ENCODE measurements at places on chromosomes 16 and 17.

GRCh38 chr17:2796164-2797125 lies at the start of gene RAP1GAP2:
Gene RAP1GAP2 (plus strand): TSS chr17:2796438. CDS start chr17:2796528, 90 bp downstream.
- DNase-seq = no peak

- no peak for DNase-seq
Observed at GRCh38 chr17:21370430-21370829, 5.7 kb upstream of the KCNJ12 start.

DNA sequence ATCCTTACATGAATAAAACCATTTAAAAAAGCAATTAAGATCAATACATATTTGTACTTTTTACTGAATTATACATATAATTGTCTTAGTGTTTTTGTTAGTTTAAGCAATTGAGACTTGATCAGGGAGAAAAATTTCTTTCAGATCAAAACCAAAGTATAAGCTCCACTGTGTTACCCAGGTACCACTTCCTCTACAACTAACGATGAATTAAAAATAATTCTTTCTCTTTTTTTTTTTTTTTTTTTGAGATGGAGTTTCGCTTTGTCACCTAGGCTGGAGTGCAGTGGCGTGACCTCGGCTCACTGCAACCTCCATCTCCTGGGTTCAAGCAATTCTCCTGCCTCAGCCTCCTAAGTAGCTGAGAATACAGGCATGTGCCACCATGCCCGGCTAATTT lies 6.8 kb downstream of the FBXO47 start:
- DNase-seq = no peak

DNA sequence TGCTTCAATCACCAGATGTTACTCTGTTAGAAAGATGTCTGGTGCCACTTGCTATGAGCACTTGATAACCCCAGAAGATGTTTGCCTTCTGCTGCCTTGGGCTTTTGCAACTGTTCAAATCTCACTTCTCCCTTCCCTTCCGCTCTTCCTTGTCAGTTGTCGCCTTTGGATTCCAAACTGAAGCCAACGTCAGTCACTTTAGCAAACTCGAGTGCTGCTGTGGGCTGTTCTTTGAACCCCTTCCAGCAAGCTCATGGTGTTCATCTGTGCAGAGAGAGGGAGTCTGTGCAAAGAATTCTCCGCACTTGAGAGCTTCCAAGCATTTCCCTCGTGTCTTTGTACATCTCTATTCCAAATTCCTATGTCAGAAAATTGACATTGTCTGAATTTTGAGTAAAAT lies 879.4 kb downstream of the CDH11 start:
- DNase-seq = no peak

DNA sequence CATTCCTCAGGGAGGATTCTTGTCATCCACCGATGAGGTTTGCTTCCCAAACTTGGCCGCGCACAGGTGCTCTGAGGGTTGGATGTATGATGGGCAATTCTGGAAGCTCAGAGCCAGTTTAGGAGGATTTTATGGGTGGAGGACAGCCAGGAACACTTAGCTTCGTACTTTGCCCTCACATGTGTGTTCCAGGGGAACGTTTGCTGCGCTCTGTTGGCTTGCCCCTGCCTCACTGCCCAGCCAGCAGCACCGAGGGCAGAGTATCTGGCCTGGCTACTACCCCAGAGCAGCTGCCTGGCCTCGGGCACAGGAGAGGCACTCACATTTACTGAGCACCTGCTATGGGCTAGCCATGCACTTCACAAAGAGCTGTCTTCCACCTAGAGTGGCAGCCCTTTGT lies 14.1 kb downstream of the SEZ6 start:
- DNase-seq = no peak

GRCh38 chr17:58541249-58541648 lies 26.8 kb upstream of the MTMR4 start:
- no peak for DNase-seq

GRCh38 chr17:73132085-73132492 lies 32.7 kb upstream of the SSTR2 start:
- DNase-seq = no peak

GRCh38 chr16:54652201-54652770 lies 278.4 kb upstream of the IRX5 start:
- DNase-seq = no peak

- no peak for DNase-seq
Observed at GRCh38 chr17:14061666-14062560, 7.4 kb upstream of the COX10 start.

DNA sequence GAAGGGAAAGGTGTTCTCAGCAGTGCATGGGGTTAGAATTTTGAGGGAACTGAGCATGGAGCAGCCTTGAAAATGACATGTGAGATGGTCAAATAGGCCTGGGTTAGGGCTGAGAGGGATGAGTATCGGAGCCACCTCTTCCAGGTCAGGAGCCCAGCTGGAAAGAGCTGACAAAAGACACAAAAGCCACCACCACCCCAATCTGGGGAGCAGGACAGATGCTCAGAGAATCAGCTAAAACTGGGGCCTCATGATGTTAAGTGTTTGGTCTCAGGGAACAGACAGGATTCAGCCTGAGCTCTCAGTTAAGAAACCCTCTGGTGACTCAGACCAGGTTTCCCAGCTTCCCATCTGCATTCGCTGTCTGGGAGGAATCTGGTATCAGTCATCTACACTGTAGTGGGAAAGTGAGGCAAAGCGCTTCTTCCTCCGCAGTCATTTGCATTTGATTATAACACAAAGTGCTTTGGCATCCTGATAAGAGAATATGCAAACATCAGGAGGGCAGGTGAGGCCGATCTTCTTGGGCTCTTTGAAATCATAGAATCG lies 2.6 kb downstream of the WNT9B start:
- DNase-seq = no peak

DNA sequence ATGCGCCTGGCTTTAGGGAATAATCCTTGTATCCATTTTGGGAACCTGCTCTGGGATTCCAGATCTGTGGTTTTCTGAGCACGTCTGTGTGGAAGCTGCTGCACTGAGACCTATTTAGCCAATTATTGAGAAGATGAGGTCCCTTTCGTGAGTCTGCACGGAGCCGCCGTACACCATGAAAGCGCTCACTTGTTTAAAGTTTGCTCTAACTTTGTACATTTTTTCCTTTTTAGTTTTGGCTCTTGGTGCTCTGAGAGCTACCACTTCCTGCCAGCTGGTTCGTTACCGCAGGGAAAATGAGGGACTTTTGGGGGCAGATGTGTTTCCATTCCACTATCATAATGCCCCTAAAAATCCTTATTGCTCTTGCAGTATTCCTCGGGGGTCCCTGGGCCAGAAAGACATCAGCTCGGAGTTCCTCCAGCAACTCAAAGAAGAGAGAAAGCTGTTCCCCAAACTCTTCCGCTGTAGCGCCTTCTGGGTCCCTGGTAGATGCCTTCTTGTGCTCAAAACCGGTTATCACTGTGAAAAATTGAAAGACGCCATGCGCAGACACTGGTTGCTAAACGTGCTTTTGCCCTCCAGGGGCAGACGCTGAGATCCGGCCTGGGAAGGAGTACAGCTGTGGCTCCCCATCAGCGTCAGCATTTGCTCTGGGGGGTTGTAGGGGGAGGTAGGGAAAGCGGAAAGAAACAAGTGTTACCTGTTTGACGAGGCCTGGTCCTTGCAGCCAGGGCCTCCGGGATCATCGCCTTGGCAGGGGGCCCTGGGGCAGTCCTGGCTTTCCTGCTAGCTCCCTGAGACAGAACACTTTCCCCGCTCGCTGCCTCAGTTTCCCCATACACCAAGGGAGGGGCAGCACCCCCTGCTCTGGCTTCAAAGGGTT lies 238.1 kb downstream of the MRTFB start:
- no peak for DNase-seq

DNA sequence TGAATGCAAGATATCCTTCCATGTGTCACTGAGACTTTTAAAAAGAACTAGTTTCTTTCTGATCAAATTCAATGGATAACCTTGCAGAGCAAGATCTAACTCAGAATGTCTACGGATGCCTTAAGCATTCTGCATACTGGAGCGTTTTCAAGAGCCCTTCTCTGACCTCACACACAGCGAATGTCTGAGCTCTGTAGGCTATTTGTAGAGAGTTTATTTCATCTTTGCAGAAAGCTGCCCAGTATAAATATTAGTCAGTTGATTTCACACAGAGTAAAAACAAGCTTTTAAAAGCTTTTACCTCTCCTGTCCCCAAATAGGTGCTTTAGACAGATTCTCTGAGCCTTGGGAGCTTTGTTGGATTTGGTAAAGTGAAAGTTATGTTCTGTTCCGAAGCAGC lies 165.0 kb downstream of the RBFOX1 start:
- no peak for DNase-seq

DNA sequence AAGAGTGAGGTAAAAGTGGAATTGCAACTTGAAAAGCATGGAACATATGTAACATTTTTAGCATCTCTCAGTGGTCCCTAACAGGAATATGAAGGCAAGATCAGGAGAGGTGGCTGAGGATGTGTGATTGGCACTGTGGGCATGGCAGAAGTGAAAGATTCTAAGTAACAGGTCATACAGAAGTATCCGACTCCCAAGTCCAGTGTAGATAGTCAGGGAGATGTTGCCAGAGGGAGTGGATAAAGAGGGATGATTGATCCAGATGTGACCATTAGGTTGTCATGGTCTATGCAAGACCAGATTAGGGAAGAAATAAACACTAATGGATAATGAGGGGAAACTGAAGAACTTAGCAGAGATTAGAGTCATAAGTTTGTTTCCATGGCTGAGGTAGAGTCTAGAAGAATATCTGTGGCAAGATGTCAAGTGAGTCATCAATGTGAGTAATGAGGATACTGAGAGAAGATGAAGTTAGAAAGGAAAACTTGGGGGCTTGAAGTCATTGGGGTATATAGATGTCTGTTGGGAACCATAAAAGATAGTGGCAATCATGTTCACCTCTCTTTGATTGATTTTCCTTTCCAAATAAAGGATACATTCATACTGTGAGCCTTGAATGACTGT lies 23.9 kb upstream of the CAPNS2 start:
- DNase-seq = no peak

DNA sequence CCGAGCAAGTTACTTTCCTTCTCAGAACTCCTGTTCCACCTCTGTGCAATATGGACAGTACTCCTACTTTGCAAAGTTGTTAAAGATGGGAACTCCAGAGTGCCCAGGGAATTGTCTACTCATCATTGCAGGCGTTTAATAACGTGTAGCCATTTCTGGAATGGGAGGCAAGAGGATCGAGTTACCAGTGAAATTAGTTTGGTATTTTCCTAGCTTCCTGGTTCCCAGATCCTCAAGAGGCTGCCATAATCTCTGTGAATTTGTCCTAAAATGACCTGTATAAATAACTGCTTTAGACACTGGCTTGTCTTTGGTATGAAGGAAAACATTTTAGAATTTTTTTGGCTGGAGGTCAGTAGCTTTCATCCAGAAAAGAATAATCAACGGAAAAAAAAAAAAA lies 27.7 kb downstream of the WWOX start:
- DNase-seq = no peak

DNA sequence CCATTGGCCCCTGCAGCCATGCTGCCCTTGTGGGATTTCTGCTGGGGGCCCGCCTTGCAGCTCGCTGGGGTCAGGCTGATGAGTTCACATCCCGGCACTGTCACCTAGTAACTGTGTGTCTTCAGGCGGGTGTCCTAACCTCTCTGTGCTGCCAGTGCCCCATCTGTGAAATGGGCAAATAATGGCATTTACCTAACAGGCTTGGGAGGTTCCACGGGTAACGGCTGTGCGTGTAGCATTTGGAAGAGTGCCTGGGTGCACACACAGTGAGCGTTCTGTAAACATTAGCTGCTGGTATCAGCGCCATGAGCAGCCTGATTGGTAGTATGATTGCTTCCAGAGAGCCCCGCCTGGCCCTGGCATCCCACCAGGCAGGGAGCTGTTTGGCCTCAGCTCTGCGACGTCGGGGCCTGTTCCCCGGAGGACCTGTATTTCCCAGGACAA lies 167.3 kb upstream of the GSE1 start:
- DNase-seq = no peak

DNA sequence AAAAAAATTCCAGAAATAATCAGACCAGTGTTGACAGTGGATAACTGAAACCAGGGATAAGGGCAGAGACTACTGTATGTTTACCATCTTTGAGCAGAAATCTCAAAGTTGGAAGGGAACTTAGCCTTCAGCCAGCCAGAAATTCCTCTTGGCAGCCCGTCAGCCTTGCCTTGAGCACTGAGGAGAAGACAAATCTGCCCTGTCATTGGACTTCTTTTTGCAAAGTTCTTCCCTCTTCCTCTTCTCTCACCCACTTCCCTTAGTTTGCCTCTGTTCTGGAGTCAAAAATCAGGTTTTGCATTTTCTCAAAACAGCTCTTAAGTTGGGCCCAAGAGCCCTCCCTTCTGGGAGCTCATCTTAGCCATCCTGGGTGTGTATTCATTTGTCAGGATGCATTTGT lies 6.2 kb downstream of the TUFM start:
- DNase-seq = no peak

- DNase-seq = no peak
Observed at GRCh38 chr17:795276-795675, 13.1 kb downstream of the MRM3 start.

GRCh38 chr16:81531419-81531821 lies 86.8 kb downstream of the CMIP start:
- DNase-seq = no peak

GRCh38 chr17:43219001-43219400 lies 7.3 kb downstream of the TMEM106A start:
- DNase-seq = no peak

DNA sequence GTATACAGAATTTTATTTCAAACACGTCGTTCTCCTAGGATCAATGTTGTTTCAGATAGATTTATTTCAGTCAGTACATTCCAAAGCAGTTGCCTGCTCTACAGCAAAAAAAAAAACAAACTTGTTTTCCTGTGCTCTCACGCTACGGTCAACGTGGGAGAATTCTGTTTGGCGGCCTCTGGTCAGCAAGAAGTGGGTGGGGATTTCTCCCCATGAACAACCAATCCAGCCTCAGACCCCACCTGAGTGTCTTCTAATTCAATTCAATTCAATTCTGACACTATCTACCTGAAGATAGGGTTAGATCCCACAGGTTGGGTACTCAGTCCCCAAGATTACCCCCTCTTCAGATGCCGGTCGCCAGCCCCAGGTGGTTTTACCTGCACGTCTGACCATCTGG lies 22.1 kb downstream of the C17orf58 start:
- DNase-seq = no peak

GRCh38 chr17:67067571-67068482 lies 23.5 kb downstream of the CACNG1 start:
- no peak for DNase-seq

DNA sequence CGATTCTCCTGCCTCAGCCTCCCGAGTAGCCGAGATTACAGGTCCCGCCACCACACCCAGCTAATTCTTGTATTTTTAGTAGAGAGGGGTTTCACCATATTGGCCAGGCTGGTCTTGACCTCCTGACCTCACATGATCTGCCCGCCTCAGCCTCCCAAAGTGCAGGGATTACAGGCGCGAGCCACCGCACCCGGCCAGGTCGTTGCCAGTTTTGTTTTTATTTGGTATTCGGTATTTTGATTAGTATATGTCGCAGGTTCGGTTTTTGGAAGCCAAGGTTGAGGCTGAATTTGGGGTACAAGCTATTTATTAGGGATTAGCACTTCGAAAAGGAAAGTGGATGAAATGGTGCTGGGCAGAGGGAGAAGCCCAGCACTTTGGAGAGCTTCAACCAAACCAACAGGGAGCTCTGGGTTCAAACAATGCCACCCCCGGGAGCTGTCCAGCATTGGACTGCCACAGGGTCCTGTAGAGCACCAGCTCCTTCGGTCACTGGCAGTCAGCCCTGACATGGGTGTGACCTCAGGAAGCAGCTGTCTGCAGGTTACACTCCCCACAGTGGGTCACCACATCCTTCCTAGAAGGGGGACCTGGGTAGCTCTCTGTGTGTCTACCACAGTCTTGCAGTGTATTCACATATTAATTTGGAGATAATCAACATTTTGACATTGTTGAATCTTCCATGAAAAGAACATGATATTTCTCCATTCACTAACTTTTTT lies 1.5 kb upstream of the CLEC10A start:
- no peak for DNase-seq
